ENCODE measurements at places on chromosomes 5 and 9.

- no peak for DNase-seq
Measured at GRCh38 chr9:114310471-114311450, 12.1 kb upstream of the ORM1 start.

- DNase-seq: no peak
Measured at GRCh38 chr5:142821733-142822487, 51.7 kb downstream of the ARHGAP26 start.

DNA sequence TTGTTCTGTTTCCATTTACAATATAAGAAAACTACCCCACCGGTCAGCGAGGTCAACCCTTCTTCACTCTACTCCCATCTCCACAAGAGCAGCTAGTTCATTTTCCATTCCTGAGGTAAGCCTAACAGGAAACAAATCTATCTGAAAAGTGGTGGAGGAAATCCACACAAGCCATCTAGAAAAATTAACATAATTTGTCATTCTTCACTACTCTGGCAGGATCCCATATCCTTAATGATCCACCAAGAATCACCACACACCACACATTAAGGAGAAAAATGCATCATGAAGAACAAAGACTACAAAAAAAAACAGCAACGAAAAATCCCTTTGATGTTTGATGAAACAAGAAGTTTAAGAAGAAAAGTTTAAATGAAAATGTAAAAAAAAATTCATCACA lies 1771.0 kb downstream of the EFNA5 start:
- no peak for DNase-seq

DNA sequence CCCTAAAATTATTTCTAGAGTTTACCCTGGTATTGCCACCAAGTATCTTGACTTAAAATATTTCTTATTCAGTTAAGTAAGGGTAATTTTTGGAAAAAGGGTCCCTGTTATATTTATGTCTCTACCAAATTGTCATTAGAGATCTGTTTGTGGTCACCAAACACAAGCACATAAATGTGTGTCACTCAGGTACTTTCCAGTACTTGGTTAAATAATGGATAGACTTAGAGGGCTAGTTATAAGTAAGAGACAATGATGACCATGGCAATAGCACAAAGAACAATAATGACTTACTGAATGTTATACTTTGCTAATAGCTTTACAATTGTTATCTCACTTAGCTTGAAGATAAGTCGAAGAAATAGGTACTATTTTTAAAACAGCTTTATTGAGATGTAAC lies 9.0 kb downstream of the ADAMTS16 start:
- DNase-seq: no peak

- no peak for DNase-seq
Measured at GRCh38 chr5:16095612-16096011, 84.0 kb downstream of the MARCHF11 start.

DNA sequence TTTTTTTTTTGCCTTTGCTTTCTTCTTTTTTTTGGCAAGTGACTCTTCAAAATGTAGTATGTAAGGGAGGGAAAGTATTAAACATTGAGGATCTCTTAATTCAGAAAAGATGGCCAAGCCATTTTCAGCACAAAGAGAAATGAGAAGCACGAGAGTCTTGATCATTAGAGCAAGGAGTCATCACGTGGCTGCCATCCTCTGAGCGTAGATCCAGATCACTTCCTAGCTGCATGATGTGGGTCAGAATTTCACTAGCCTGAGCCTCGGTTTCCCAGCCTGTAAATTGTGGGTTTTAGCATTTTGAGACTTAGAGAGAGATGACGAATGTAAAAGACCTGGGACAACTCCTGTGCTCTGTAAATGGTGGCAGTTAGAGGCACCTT lies 312.9 kb downstream of the ARHGEF28 start:
- DNase-seq: no peak

- peak; percentile 70 for DNase-seq
Measured at GRCh38 chr5:132238169-132238744, 10.6 kb upstream of the P4HA2 start.

- no peak for DNase-seq
Measured at GRCh38 chr5:932151-932627, 39.5 kb downstream of the TRIP13 start.

GRCh38 chr5:126718236-126718868 lies 58.6 kb upstream of the LMNB1 start:
- no peak for DNase-seq

DNA sequence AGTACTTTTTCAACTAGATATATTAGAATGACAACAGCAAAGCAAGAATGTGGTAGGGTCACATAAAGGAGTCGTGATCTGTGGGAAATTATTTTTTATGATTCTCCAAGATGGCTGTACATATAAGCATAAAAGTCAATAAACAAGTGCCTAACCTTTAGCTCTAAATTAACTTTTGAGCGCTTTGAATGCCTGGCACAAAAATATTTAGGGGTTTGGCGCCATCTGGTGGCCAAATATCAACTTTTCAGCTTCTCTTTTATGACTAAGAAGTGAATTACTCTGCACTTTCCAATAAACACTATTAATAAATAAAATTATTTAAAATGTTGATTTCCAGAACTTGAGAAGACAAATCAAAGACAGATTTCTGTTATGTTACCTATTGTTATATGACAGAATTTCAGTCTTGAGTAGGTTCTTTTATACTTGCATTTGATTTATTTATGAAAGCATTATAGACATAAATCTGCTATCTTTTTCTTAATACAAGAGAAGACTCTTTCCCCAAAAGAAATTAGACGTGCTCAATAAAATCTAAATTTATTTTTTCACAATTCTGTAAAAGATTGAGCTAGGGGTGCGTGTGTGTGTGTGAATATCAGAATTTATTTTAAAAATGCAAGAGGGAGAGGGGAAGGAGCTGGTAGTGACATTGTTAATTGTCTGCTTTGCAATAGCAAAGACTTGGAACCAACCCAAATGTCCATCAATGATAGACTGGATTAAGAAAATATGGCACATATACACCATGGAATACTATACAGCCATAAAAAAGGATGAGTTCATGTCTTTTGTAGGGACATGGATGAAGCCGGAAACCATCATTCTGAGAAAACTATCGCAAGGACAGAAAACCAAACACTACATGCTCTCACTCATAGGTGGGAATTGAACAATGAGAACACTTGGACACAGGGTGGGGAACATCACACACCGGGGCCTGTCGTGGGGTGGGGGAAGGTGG lies 36.7 kb upstream of the ARRDC3 start:
- peak; percentile 82 for DNase-seq

- DNase-seq: no peak
Measured at GRCh38 chr5:56831773-56832172, 16.4 kb downstream of the MAP3K1 start.

GRCh38 chr5:45694255-45694814 lies 1.8 kb downstream of the HCN1 start:
- DNase-seq: no peak

DNA sequence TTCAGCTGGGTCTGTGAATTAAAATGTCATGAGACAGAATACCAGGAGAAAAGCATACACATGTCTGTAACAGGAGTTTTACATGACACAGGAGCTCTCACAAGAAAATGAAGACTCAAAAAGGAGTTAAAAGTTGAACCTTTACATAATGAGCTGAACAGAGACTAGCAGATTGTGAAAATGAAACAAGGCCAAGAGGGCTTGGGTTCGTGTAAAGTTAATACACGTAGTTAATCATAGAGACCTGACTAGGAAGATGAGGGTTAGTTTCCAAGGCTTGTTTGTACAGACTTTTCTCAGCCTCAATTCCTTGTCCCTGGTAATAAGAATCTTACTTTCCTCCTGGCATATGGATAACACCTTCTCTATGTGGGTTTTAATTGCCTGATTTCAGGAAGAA lies 1294.0 kb downstream of the MAT2B start:
- DNase-seq: no peak
